GM19239 (cell line): ENCODE measurements at places on chromosomes 4 and X.

GRCh38 chrX:20116087-20116576, 575 bp downstream of the MAP7D2 start:
- no peak for DNase-seq

DNA sequence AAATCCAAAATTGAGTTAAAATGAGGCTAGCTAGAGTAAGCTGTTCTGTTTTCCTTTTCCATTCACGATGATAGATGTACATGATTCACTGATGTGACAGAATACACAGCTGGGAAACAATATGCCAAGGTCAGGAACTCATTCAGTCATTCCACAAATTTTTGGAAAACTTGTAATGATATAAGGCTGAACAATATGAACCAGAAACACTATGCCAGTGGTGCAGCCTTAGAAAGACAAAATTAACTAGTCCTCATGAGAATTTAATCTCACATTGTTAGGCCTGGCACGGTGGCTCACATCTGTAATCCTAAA, 50.0 kb upstream of the NDST3 start:
- DNase-seq = no peak

DNA sequence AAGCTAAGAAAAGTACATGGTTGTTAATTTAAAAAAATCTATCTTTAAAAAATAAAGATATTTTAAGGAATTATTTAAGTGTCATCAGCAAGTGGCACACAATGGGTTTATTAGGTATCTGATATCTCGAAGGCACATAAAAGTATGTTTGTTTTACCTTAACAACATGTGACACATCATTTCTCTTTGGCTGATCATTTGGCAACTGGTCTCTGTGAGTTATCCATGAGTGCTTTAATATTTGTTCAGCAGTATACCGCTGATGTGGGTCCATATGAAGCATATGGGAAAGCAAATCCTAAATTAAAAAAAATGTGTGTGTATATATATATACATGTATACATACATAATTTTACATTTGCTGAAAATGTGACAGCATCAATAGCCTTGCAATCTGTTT, 123.2 kb downstream of the RPS6KA6 start:
- no peak for DNase-seq

GRCh38 chrX:7235071-7235470, 87.1 kb upstream of the PUDP start:
- no peak for DNase-seq

DNA sequence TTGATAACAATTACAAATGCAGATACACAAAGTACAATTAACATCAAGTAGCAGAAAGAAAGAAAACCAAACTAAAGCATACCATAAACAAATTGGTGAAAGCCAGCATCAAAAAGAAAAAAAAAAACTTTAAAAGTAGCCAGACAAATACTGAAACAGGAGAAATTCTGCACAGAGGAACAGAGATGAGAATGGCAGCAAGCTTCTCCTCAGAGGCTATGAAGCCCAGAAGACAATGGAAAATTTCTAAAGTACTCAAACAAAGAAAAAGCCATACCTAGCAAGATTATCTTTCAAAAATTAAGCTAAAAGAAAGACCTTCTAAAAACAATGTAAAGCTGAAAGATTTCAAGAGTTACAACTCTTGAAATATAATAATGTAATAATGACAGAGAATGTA, 471.3 kb downstream of the SPOCK3 start:
- DNase-seq = no peak

GRCh38 chr4:27278615-27279375, 418.2 kb downstream of the STIM2 start:
- DNase-seq = no peak

DNA sequence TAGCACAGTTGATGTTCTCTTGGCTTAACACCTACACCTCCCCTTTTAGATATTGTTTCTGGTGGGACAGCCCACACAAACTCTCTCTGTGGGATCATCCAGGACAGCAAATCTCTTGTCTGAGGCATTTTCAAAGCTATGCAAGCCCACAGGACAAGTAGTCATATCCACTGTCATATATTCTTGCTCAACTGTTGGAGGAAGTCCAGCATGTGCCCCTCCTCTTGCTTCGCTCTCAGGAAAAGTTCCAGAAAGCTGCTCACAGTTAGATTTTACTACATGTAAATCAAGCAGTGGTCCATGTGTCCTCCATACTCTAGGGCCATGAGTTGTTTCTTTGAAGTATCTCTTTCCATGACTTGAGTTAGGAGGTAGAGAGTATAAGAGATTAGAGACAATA, 260.7 kb downstream of the INPP4B start:
- no peak for DNase-seq

- DNase-seq = no peak
Observed at GRCh38 chr4:183154701-183155391, 55.8 kb downstream of the WWC2 start.

- DNase-seq = no peak
Observed at GRCh38 chrX:13195340-13195739, 124.5 kb downstream of the ATXN3L start.

- DNase-seq = no peak
Observed at GRCh38 chr4:162803378-162803777, 363.3 kb downstream of the NAF1 start.

- DNase-seq = no peak
Observed at GRCh38 chr4:37381040-37381668, 136.6 kb downstream of the NWD2 start.

- DNase-seq = no peak
Observed at GRCh38 chr4:15552557-15553362, 83.1 kb downstream of the CC2D2A start.

DNA sequence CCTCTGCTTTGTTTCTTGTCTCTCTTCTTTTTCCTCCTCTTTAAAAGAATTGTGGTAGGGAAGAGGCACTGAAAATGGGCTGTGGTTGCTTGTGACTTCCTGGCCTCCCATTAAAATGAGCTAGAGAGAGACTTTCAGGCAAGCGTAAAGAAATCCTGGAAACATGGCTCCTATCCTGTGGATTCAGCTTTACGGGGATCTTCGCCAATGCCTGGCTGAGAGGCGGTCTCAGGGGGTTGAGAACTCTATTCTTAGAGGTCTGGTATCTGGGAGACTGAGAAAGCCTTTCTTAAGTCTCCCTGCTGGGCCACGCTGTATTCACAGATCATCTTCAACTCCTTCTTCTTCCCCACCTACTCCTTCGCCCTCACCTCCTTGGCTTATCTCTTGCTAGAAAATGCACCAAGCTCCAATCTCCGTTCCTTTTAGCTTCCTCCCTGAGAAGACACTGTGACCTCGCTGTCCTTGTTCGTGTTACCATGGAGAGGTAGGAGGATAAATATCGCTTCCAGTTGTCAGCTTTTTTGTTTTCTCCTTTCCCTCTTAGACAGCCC, 542 bp upstream of the KLF8 start:
- no peak for DNase-seq

DNA sequence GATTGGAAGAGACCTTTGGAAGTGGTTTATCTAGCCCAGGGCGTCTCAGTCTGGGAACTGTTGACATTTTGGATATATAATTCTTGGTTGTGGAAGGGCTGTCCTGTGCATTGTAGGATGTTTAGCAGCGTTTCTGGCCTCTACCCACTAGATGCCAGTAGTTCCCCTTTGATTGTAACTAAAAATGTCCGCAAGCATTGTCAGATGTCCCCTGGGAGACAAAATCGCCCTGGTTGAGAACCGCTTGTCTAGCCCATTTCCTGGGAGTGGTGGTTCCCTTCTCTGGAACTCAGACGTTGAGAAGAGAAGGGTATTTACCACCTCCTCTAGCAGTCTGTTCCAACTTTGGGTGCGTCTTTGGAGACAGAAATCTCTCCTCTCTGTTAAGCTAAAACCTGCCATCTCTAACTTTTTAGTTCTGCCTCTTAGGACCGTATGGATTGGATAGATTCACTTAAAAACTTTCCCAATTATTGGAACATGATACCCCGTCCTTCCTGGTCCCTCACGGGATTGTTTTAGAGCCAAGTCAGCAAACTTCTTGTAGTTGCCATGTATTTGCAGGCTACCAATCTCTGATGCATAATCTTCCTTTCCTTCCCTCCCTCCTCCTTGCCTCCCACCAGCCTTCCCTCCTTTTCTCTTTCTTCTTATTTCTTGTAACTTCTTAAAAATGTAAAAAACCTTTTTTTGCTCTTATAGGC, 13.9 kb downstream of the TMEM165 start:
- DNase-seq = no peak

- DNase-seq = no peak
Observed at GRCh38 chrX:12379671-12380070, 241.4 kb downstream of the FRMPD4 start.

- DNase-seq = no peak
Observed at GRCh38 chr4:183124865-183125264, 25.8 kb downstream of the WWC2 start.

DNA sequence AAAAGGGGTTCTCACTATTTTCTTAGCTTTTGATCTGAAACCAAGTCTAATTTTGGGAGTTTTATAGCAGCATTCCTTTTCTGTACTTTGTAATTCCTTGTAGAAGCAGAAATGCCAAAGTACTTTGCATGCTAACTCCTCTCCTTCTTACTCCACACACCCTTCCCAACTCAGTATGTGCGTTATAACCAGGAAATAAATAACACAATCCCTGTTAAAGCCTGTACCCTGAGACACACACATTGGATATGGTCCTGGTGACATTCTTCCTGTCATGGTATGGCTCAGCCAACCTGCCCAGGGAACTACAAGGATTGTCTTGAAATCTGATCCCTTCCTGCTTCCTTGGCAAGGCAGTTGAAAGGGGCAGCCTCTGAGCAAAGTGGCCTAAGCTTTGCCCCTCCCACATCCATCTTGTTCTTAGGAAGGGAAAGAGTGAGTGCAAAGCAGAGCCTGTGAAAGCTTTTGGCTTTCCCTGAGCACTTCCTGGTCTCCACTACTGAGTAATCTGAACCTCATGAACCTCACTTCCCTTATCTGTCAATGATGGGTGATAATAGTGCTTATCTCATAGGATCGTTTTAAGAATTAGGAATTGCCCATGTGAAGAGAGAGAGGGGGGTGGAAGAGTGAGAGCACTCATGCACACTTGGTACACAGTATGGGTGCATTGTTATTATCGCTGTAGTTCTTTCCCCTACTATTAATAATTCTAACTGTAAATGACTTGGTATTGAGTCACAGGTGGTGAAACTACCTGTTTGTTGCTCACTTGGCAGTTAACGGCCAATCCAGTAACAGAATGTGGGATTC, 109.3 kb downstream of the AFF2 start:
- DNase-seq = no peak

DNA sequence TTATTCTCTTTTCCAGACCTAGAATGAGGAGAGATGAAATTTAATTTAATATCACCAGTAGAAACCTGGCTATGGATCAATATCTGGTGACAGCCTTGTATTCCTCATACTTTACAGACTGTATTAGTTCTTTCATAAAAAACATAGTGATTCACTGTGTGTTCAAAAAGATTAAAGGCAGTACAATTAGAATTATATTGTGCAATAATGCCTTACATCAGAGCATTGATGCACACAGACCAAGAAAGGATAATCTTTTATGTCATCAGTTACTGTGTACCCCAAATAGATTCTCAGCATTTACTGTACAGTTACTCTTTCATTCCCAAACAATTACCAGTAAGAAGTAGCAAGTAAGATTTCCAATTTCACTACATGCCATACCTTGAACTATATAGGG, 260.5 kb upstream of the ANXA10 start:
- DNase-seq = no peak

- no peak for DNase-seq
Observed at GRCh38 chrX:37378404-37378803, 29.2 kb downstream of the PRRG1 start.

- DNase-seq = no peak
Observed at GRCh38 chr4:161555689-161556660, 607.8 kb downstream of the FSTL5 start.

- DNase-seq = no peak
Observed at GRCh38 chrX:111467896-111468295, 43.5 kb upstream of the SERTM2 start.

- DNase-seq = no peak
Observed at GRCh38 chrX:101208152-101208905, 11.3 kb upstream of the DRP2 start.

DNA sequence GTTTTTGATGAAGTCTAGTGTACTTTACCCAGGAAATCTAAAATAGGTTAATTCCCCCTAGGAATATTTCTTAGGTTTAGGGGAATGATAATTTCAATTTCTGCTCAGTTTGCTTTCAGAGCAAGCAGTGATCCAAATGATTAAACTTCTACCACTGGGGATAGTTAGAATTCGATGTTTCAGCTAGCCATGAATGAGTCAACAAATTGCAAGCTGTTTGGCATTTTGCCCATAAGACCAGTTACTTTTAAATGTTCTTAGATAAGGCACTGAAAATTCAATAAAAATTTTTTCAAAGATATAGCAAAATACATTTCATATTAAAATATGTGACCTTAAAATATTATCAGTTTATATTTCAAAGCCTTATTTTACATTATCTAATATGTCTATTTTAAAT, 993.6 kb downstream of the ARAP2 start:
- no peak for DNase-seq

DNA sequence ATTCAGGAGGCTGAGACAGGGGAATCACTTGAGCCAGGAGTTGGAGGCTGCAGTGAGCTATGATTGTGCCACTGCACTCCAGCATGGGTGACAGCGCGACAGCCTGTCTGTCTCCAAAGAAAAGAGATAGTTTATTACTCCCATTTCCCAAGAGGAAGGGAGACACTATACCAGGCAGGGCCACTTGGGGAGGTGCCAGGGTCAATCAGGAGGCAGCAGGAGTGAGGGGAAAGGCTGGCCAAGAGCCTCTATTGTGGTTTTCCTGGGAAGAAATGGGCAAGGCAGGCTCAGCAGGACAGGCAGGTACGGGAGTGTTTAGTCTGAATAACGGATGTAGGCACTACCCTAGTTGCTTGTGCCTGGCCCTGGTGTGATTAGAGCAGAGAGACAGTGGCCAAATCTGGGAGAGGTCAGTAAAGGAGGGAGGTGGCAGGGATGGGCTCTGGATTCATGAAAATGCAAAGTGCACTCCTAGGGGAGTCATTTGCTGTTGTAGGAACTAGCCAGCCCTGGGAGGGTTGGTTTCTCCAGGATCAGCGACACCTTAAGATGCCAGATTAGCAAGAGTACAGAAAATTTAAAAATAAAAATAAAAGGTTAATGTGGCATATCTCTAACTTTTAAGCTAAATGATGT, 20.2 kb upstream of the CDKN2AIP start:
- no peak for DNase-seq

DNA sequence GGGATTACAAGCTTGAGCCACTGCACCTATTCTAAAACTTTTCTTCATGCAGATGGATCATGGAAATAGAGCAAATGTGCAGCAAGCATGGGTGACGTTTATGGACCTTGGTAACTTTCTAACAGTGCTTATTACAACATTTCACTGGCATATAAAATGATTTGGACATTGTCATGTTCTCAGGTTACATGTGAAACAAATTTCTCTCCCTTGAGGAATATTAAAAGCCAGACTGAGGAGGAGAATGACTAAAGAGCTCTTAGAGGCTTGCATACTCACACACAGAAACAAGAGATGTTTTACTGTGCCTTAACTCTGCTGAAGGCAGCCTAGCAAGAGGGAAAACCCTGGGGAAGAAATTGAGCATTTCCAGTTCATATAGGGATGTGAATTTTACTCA, 38.6 kb upstream of the GPR101 start:
- no peak for DNase-seq

GRCh38 chr4:139921429-139922184, 232.4 kb downstream of the MAML3 start:
- DNase-seq = no peak
